T-helper 2 cell (primary cell): ENCODE measurements at places on chromosomes 3 and 15.

DNA sequence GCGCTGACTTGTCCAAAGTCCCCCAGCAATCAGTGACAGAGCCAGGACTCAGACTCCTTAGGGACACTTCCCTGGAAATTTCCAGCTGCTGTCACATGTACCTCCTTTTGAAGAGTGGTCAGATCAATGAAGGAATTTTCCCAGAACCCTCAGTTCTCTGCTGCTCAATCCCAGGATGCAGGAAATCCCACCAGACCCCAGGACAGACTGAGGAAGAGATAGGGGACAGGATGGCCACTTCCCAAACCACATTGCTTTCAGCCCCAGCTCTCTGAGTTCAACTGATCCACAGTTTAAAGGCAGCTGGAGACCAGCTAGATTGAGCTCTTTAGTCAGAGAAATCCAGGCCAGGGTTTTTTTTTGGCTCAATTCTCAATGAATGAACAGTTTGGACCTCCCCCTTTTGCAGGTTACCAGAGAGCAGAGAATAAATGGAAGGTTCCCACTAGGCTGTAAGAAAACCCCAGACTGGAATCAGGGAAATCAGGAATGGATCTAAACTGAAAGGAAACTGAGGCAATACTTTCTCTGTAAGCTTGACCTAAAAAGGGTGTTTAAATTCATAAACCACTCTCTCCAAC lies 1.5 kb downstream of the CYP1A1 start:
- DNase-seq, result no peak

DNA sequence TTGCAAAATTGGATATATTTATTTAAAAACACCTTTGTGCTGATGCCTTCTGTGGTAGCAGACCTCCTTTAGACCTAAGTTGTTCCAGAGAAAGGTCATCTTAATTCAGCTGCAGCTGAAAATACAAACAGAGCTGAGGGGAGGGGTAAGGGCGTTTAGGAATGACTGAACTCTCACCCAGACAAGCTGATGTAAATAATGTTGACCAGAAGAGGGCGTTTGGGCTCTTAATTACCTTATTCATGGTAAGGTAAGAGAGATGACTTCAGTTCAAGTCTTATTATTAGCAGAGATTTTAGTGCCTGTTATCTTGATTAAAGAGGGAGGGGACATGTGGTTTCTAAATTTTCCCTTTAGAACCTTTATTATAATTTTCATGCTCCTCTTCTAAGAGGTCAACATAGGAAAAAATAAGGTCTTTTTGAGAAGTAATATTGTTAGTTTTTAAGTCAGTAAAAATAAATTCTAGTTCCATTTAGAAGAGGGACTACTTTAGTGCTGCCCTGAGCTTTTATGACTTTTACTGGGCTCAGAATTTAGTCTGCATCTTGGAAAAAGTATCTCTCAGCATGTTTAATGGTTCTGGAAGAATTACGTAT lies 46.3 kb downstream of the GPR171 start:
- no peak for DNase-seq

DNA sequence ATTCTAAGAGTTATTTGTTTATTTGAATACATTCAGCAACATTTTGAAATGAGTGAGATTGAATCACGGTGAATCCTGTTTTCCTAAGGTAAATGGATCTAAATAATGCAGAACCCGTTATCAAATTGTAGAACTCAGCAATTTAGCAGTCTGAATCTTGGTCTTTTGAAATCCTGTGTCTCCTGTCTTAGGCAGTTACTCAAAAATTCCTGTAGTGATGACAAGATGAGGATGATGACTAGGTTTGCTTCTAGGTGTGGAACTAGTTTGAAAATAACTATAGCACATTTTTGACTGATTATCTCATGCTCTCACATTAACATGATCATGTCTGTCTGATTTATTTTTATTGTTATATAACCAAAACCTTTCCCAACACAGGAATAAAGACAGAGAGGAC lies 115.0 kb downstream of the RAP2B start:
- no peak for DNase-seq

GRCh38 chr3:57622362-57622761 lies 25.2 kb upstream of the ARF4 start:
- no peak for DNase-seq

DNA sequence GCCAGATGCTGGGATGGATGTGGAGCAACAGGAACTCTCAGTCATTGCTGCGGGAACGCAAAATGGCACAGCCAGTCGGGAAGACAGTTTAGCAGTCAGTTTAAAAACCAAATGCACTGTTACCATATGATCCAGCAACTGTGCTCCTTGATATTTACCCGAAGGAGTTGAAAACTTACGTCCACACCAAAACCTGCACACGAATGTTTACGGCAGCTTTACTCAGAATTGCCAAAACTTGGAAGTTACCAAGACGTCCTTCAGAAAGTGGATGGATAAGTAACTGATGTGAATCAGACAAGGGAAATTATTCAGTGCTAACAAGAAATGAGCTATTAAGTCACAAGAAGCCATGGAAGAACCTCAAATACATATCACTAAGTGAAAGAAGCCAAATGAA lies 36.1 kb upstream of the SLC41A3 start:
- no peak for DNase-seq

- no peak for DNase-seq
These were observed 21.8 kb downstream of the CRABP1 start for GRCh38 chr15:78361771-78362506.

DNA sequence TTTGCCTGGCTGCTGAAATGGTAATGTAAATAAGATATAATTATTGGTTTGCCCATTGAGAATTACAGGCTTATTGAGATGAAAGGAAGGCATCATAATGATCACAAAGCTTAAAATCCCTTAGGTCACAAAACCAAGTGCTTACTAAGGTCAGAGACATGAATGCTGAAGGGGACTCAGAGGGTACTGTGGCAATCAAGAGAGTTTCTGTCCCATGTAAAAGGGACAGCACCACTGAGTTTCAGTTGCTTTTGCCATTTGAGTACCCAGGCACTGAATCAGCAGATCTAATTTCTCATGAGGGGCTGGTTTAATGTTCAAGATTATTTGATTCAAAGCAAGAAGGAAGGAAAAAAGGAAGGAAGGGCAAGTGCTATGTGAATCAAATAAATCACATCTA lies 127.0 kb downstream of the PLOD2 start:
- no peak for DNase-seq

DNA sequence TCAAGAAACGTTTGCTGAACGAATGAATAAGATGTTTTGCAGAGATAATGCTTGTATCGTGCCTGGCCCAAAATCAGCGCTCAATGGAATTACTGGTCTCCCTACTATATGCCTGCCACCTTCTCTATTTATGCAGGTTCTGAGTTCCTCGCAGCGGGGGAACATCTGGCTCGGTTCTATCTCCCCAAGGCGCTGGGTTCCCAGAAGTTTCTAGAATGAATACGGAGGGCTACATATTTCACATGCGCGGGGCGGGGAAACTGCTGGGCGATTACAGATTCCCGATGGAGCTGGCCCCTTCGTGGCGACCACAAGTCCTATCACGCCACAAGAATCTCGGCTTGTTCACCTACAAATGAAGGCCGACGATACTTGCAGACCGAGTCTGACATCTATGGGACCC lies 411 bp upstream of the EIF2B5 start:
- no peak for DNase-seq

- DNase-seq, result no peak
These were observed 71.9 kb upstream of the SLC6A11 start for GRCh38 chr3:10744098-10744465.

DNA sequence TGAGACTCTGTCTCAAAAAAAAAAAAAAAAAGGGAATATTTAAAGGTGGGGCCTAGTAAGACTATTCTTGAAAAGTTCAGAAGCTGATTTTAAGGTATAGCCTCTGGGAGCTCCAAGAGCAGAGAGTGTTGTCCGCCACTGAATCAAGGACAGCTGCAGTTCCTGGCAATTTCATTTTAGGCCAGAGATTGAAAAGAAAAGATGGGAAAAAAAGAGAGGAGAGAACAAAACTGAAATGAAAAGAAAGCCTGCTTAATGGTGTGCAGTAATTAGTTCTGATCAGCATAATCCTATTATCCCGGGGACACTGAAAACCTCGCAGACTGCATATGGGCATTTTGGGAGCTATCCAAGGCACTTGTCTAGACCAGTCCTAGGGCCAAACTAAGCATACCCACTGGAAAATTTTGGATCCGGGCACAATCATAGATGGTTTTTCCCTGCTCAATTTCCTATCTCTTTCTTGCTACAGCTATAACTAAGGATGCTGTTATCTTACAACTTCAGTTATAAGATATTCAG lies 43.2 kb downstream of the EHHADH start:
- no peak for DNase-seq

DNA sequence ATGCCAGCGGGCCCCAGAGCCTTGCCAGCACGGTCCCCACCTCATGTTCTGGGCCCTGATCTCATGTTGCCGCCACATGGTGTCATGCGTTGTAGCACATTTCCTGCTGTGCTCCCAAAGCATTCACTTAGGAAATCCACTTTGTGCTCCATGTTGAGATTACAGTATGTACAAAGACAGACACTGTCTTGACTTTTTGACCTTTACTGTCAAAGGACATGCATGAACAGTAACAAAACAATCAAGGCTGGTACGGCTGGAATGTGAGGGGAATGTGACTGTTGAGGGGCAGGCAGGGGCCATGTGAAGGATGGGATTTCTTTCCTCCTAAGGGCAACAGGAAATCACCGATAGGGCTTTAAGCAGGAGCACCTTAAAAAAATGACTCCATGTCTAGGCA lies 53.3 kb upstream of the RPL32 start:
- DNase-seq, result no peak

DNA sequence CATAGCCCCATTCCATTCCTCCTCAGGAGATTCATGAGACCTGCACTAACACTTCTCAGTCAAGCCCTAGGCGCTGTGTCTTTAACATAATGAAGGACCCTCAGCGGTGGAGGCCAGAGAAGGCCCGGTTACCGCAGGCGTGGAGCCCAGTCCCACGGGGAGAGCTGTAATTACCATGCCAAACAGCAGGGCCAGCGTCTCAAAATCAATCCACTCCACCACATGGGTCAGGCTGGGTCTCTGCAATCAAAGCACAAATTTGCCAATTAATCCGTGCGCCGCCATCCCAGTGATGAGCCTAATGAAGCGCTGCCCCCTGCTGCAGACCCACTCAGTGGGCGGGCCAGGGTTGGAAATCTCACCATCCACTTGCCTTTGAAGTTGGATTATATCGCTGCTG lies 109.7 kb downstream of the OCA2 start:
- no peak for DNase-seq

DNA sequence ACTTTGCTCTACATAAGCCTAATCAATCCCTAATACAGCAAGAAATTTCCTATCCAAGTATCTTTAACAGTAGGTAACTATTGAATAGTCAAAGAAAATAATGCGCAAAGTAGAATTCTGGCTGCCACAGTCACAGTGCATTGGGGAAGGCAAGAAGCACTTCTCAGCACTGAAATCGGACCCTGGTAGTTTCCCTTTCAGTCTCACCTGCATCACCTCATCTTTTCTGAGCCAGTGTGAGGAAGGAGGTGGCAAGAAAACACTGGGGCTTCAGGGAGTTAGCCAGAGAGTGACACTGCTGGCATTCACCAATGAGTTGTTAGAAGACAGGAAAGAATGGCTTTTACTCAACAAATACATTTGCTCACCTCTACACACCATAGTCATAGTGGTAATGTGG lies 8.3 kb downstream of the TRIM42 start:
- DNase-seq, result no peak

DNA sequence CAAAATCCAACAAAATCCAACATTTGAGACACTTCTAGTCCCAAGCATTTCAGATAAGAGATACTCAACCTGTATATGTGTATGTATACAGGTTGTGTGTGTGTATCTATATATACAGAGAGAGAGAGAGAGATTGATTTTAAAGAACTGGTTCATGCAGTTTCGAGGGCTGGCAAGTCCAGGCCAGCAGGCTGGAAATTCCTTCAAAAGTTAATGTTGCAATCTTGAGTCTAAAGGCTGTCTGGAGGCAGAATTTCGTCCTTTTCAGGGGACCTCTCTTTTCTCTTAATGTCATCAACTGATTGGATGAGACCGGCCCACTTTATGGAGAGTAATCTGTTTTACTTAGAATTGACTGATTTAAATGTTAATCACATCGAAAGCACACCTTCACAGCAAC lies 199.6 kb upstream of the IL12A start:
- DNase-seq, result no peak

DNA sequence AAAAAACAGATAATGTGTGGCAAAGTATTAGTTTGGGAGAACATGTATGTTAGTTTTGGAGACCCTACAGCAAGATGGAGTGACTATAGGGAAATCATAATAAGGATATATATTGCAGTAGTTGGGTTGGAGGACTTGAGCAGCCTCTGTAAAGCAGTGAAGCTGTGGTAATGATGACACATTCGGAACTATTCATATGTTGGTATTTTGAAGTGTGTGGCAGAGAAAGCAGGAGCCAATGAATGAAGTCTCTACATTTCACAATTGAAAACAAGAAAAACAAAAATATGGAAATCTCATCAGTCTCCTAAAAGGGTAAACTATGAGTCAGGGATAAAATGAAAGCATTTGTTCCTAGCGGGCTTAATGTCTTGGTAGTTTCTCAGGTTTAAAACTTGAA lies 645.9 kb downstream of the OTOL1 start:
- DNase-seq, result no peak

DNA sequence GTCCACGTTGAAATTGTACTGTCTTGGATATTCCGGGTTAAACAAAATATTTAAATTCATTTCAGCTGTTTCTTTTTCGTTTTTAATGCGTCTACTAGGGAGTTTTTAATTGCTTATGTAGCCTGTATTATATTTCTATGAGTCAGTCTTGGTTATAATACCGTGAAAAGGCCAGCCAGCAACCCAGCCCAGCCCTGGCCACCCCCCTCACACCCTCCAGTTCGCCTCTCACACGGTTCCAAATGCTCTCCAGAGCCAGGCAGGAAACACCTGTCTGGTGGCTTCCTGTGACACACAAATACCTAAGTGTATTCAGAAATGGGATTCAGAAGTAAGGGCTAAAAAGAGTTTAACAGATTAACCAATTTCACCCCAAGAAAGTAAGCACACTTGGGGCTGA lies 4.4 kb downstream of the SH3BP5 start:
- no peak for DNase-seq

DNA sequence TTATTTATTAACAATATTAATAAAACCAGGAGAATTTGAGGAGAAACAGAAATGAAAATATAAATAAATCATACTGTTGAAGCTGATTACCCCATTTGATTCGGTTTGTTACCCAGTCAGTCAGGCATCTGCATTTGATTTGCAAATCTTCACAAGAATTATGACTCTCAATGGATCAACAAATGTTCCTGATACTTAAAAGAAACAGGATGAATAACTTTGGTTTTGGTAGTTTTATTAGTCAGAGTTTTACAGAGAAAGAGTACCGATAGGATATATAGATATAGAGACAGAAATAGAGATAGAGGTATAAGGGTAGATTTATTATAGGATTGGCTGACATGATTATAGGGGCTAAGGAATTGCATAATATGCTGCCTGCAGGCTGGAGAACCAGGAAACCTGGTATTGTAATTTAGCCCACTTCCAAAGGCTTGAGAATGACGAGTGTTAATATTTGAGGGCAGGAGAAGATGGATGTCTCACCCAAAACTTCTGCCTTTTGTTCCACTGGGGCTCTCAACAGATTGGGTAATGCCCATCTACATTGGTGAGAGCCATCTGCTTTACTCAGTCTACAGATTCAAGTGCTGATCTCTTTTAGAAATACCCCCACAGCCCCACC lies 241.6 kb upstream of the COL8A1 start:
- no peak for DNase-seq
